Uterus (tissue), 4 donors: ENCODE measurements at places on chromosomes 1 and 21. TPM values are rescaled to one million over a fixed set of nuclear protein-coding genes. Genes with fewer than 3 reads are reported as not detected.

The PADI1 gene
- total RNA-seq: 0.14 TPM

The ITLN2 gene
- not detected for total RNA-seq

The C1orf210 gene
- not detected for total RNA-seq

The GCSAML gene
- total RNA-seq: 0.21 TPM

The LCE1C gene
- total RNA-seq: not detected

The DNAH14 gene
- total RNA-seq: 7.4 TPM

The DCDC2B gene
- 0.26 TPM for total RNA-seq

The CD1C gene
- not detected for total RNA-seq

The CELA3B gene
- total RNA-seq: not detected

The ARHGAP29 gene
- 46.6 TPM for total RNA-seq

The HSPB7 gene
- 22.4 TPM for total RNA-seq

The CD247 gene
- total RNA-seq: 1.6 TPM

The TPRG1L gene
- 28.6 TPM for total RNA-seq

The MPZ gene
- total RNA-seq: not detected

The CAMK1G gene
- 5.6 TPM for total RNA-seq

The TMEM61 gene
- not detected for total RNA-seq

The FABP3 gene
- total RNA-seq: 77.6 TPM

The TYW3 gene
- total RNA-seq: 26.4 TPM

The TSPAN2 gene
- total RNA-seq: 71.2 TPM

The LAMC1 gene
- total RNA-seq: 217 TPM

The GJC2 gene
- total RNA-seq: 2.6 TPM

The IL22RA1 gene
- not detected for total RNA-seq

The TTLL7 gene
- total RNA-seq: 61.0 TPM

The TPTE gene
- total RNA-seq: not detected

The PLA2G5 gene
- total RNA-seq: 3.1 TPM

The TDRD10 gene
- 11.1 TPM for total RNA-seq

The ADPRS gene
- total RNA-seq: 9.2 TPM

The ELAVL4 gene
- 1.2 TPM for total RNA-seq

The COL11A1 gene
- 30.1 TPM for total RNA-seq

The ATF3 gene
- total RNA-seq: 1.8 TPM

The TRIM46 gene
- total RNA-seq: 1.5 TPM

The SPATA1 gene
- total RNA-seq: 0.91 TPM

The C1QC gene
- total RNA-seq: 120 TPM

The MIGA1 gene
- total RNA-seq: 36.6 TPM

The S100A7A gene
- not detected for total RNA-seq

The KCNE2 gene
- 0.85 TPM for total RNA-seq

The NCSTN gene
- 51.9 TPM for total RNA-seq

The RUNX3 gene
- total RNA-seq: not detected

The RIPK4 gene
- total RNA-seq: 9.7 TPM

The C2CD2 gene
- total RNA-seq: 10.6 TPM

The RIPPLY3 gene
- total RNA-seq: 0.62 TPM

The F13B gene
- not detected for total RNA-seq

The RNPC3 gene
- 20.2 TPM for total RNA-seq

The PIGV gene
- total RNA-seq: 9.5 TPM

The SYDE2 gene
- 15.8 TPM for total RNA-seq

The OLFML3 gene
- total RNA-seq: 145 TPM

The SAMSN1 gene
- total RNA-seq: 0.29 TPM

The SH3BGR gene
- 8.1 TPM for total RNA-seq

The LRRC71 gene
- total RNA-seq: 3.8 TPM

The TTC24 gene
- not detected for total RNA-seq

The TLCD4 gene
- total RNA-seq: 2.0 TPM

The SLAMF9 gene
- total RNA-seq: not detected

The SCAMP3 gene
- 20.2 TPM for total RNA-seq

The UBE2J2 gene
- 66.1 TPM for total RNA-seq

The LGR6 gene
- 4.0 TPM for total RNA-seq

The PLA2G2F gene
- not detected for total RNA-seq

The SLC44A5 gene
- 1.6 TPM for total RNA-seq

The KCNQ4 gene
- total RNA-seq: 2.7 TPM

The PTGER3 gene
- total RNA-seq: 132 TPM
